Aorta (tissue), 5 donors: ENCODE measurements at places on chromosomes 1 and 21.

GRCh38 chr1:9297831-9298230 is 5.1 kb downstream of the SPSB1 start:
- no peak overlapping the region for H3K27ac ChIP-seq
- H3K27me3 ChIP-seq = no peaks in the 10 kb centered on the region
- no peaks in the 10 kb centered on the region for H3K36me3 ChIP-seq
- H3K4me3 ChIP-seq = no peak overlapping the region

DNA sequence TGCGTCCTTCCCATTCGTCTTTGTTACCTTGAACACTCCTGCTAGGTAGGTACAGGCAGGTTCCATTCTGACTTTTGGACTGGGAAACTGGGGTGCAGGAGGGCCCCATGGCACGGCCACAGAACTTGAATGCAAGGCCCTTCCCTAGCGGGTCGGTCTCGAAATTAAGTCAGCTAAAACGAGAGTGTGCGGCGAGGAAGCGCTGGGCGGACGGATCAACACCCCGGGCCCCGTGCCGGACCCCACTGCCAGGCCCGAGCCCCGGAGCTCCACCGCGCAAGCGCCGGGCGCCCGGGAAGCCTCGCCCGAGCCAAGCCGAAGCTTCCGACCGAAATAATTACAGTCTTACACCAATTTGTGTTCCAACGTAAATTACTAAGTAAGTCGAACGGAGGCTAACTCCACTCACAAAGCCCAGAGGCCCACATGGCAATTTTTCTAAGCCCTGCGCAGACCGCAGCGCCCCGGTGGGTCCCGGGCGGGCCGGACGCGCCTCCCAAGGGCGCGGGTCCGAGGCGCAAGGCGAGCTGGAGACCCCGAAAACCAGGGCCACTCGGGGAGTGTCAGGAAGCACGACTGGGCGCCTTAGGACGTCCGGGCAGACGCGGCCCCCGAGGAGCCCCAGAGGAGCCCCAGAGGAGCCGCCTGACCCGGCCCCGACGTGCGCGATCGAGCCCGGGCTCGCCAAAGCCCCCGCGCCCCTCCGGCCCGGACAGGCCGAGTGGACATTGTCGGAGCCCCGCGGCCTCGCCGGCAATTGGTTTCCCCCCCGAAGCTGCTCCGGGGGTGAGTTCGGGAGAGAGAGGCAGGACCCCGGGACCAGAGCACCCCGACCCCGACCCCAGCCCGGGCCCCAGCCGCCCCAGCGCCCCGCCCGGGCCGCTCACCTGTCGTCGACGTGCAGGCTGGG is 624 bp downstream of the RIPK4 start:
- H3K4me3 ChIP-seq = peak overlapping the region; percentile 74
- H3K36me3 ChIP-seq = no peaks in the 10 kb centered on the region
- DNase-seq = peak; percentile 71

GRCh38 chr21:46256501-46256994 is 28.0 kb upstream of the LSS start:
- H3K36me3 ChIP-seq = no peaks in the 10 kb centered on the region
- DNase-seq = no peak
- H3K27ac ChIP-seq = no peak overlapping the region
- no peak overlapping the region for H3K4me3 ChIP-seq

DNA sequence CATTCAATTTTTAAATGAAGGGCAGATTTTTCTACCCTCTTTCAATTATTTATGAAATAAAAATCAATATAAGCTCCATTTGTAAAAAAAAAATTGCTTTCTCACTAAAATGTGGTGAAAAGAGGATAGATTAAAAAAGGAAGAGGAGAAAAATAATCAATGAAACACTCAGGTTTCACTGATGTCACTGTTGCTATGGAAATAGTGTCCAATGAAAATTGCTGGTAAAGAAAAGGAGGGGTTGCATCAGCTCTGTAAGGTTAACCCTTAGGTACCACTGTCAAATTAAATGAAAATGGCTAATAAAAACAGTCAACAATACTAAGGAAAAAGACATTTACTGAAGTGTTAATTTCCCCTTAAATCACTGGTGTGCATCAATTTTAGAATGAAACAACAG is 91.6 kb upstream of the TTC39A start:
- DNase-seq = no peak
- H3K4me3 ChIP-seq = no peak overlapping the region
- peaks cover 3% of the 10 kb centered on the region for H3K36me3 ChIP-seq
- H3K27me3 ChIP-seq = no peaks in the 10 kb centered on the region

DNA sequence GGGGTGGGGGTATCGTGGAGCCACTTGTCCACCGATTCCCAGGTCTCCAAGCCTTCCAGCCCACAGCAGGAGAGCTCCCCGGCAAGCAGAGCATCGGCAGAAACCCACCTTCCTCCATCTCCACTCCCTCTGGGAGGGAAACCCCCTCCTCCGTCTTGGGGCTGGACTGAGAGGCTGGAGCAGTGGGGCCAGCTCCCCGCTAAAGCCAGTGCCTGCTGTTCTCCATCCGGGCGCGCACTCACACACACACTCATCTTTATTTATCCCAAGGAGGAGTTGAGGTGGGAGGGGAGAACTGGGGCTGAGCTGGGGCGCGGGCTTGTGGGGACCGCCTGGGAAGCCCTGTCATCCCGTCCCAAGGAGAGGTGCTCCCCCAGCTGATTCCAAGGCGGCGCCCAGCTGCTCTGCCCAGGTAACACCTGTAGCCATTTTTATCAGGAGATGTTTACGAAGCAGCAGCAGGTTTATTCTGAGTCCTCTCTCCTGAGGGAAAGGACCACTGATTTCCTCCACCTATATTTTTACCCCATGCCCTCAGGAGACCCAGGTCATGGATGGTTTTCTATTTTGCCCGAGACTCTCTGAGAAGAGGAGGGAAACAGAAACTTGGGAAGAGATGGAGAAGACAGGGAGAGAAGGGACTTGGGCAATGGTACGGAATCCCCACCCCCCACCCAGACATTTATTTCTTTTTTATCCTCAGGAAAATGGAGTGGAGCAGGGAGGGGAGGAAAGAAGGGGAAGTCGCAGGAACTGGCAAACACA is 2.1 kb downstream of the KCNN3 start:
- peak; percentile 69 for DNase-seq
- H3K4me3 ChIP-seq = no peak overlapping the region
- H3K27ac ChIP-seq = no peak overlapping the region
- H3K36me3 ChIP-seq = no peaks in the 10 kb centered on the region
- H3K4me1 ChIP-seq = no peaks in the 10 kb centered on the region
- peaks cover 1% of the 10 kb centered on the region for H3K27me3 ChIP-seq

DNA sequence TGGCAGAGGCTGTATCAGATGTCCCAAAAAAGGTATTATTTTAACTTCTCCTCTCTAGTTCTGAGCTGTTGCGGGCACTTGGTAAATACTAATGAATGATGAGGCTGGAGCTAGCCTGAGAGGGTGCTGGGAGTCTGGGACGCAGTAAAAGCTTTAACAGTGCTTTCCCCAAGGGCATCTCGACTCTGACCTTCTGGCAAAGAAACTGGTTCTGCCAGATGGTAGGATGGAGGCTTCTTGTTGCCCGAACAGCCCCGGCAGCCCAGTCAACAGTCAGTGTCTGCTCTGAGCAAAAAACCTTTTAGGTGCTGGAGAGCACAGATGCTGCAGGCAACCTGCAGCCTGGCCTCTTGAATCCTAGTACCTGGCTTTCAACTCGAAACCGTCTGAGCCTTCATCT is 2.5 kb upstream of the PNRC2 start:
- no peaks in the 10 kb centered on the region for H3K4me1 ChIP-seq
- no peak for DNase-seq
- H3K27ac ChIP-seq = no peak overlapping the region
- H3K27me3 ChIP-seq = no peaks in the 10 kb centered on the region

GRCh38 chr1:84010136-84010535 is 11.2 kb upstream of the TTLL7 start:
- H3K27me3 ChIP-seq = no peaks in the 10 kb centered on the region
- H3K36me3 ChIP-seq = no peaks in the 10 kb centered on the region
- H3K27ac ChIP-seq = no peak overlapping the region
- no peak overlapping the region for H3K4me3 ChIP-seq

- no peaks in the 10 kb centered on the region for H3K36me3 ChIP-seq
- H3K4me3 ChIP-seq = no peak overlapping the region
- no peak for DNase-seq
- H3K27ac ChIP-seq = no peak overlapping the region
These were observed 590.6 kb downstream of the NUF2 start for GRCh38 chr1:163912170-163912884.

GRCh38 chr1:43835082-43836021 is 98.2 kb upstream of the ARTN start:
- no peaks in the 10 kb centered on the region for H3K4me1 ChIP-seq
- H3K27me3 ChIP-seq = no peaks in the 10 kb centered on the region
- peak; percentile 57 for DNase-seq
- H3K36me3 ChIP-seq = no peaks in the 10 kb centered on the region
- H3K27ac ChIP-seq = no peak overlapping the region

DNA sequence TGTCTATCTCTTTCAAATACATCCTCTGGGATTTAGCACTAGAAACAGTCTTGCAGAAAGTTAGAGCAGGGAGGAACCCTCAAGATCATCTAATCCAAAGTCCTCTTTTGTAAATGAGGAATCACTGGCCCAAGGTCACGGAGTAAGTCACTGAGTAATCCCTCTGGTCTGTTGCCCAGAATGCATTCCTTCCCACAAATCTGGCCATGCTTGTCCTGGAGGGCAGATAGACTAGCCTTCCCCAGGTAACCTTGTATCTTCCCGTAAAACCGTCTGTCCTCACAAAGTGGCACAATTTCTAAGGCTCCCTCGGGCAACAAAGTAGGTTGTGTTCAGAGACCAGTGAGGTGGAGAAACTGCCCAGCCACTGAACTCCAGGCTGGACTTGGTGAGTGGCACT is 46.2 kb downstream of the DDR2 start:
- no peaks in the 10 kb centered on the region for H3K27me3 ChIP-seq
- peaks cover 5% of the 10 kb centered on the region for H3K4me1 ChIP-seq
- peak overlapping the region; percentile 6 for H3K27ac ChIP-seq
- DNase-seq = no peak

- no peaks in the 10 kb centered on the region for H3K4me1 ChIP-seq
- no peak overlapping the region for H3K4me3 ChIP-seq
- no peaks in the 10 kb centered on the region for H3K36me3 ChIP-seq
- no peak for DNase-seq
These were observed 7.3 kb downstream of the MIIP start for GRCh38 chr1:12026586-12026985.

DNA sequence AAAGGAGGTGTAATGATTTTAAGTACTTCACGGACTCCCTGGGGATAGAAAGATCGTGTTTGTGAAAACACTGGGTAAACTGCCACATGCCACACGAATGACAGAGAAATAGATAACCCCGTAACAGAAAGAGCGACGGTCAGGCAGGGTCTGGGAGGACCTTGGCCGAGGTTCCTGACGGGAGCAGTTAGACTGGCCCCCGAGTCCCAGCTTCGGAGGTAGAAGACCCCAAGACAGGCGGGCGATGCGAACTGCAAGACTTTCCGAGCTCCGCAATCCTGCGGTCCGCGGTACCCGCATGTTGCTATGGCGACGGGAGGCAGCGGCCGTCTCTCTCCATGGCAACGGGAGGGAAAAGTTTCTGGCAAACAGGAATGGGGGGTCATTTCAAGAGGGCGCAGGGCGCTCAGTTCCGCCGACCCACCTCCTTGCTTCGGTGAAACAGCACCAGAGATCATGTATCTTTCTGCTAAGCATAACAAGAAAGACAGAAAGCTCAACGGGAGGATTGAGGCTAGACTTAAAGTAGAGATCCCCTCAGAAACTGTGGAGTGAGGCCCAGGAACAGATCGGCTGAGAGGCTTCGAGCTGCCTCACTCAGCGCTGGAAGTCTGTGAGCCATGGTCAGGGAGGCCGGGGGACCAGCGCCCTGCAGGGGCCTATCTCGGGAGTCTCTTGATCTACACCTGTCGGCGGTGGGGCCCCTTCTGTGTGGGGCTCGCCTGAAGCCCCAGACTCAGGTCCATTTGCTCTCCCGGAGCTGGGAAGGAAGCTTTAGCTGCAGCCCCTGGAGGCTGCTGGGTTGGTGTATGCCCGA is 685 bp upstream of the SYT6 start:
- DNase-seq = no peak
- no peaks in the 10 kb centered on the region for H3K4me1 ChIP-seq
- no peaks in the 10 kb centered on the region for H3K36me3 ChIP-seq
- no peak overlapping the region for H3K4me3 ChIP-seq

DNA sequence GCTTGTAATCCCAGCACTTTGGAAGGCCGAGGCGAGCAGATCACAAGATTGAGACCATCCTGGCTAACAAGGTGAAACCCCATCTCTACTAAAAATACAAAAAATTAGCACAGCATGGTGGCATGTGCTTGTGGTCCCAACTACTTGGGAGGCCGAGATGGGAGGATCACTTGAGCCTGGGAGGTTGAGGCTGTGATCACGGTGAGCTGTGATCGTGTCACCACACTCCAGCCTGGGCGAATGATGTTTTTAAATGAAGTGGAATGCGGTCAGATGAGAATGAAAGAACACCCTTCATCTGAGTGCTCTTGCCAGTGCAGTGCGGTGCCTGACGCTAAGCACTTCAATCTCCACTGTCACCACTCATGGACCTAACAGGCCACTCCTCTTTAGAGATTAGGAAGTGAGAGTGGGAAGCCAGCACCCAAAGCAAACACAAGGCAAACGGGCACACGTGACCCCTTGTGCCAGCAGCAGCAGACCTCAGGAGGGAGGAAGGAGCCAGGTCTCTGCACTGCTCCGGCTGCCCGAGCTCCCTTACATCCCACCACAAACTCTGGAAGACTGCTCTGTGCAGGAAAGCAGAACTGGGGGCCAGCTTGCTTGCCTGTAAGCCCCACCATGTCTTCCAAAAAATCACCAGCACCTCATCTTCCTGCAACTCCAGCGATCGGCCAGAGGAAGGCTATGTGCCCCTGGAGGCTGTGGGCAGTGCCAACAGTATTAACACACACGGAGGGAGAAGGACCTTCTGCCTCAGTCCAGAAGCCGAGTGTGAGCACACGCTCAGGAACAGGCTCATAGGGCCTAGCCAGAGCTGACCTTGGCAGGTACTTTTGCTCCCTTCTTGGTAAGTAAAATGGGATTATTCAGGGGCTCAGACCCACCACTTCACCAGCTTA is 9.7 kb downstream of the CTNNBIP1 start:
- DNase-seq = peak; percentile 82

- H3K27me3 ChIP-seq = no peaks in the 10 kb centered on the region
- H3K36me3 ChIP-seq = no peaks in the 10 kb centered on the region
- no peaks in the 10 kb centered on the region for H3K4me1 ChIP-seq
- H3K27ac ChIP-seq = no peak overlapping the region
These were observed 27.4 kb upstream of the COQ8A start for GRCh38 chr1:226912587-226913176.

GRCh38 chr1:112544011-112544688 is 35.4 kb downstream of the WNT2B start:
- DNase-seq = no peak
- peaks cover 4% of the 10 kb centered on the region for H3K4me1 ChIP-seq
- no peaks in the 10 kb centered on the region for H3K36me3 ChIP-seq

- no peaks in the 10 kb centered on the region for H3K27me3 ChIP-seq
- H3K4me3 ChIP-seq = no peak overlapping the region
- peaks cover 3% of the 10 kb centered on the region for H3K4me1 ChIP-seq
- H3K27ac ChIP-seq = no peak overlapping the region
- no peaks in the 10 kb centered on the region for H3K36me3 ChIP-seq
- DNase-seq = no peak
These were observed 322.9 kb downstream of the BARHL2 start for GRCh38 chr1:90394247-90394646.

DNA sequence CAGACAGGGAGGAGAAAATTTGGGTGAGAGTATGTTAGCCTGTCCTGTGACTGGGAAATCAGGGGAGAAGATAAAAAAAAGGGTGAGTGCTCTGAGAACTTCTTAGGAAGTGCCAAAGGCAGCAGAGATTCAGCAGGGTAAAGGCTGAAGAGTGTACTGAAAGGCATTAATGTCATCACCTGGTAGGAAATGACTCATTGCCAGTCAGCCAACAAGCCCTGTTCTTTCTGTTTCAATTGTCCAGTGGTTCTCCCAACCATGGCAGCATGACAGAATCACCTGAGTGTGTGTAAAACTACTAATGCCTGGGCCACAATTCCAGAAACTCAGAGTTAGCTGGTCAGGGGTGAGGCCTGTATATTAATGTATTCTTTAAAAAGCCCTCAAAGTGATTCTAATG is 83.5 kb downstream of the INTS7 start:
- no peaks in the 10 kb centered on the region for H3K27me3 ChIP-seq
- H3K4me1 ChIP-seq = no peaks in the 10 kb centered on the region
- no peak overlapping the region for H3K4me3 ChIP-seq
